ENCODE measurements at places on chromosomes 5 and 9.

- H3K27ac ChIP-seq, result no peak overlapping the region
- H3K4me3 ChIP-seq, result no peak overlapping the region
- no peaks in the 10 kb centered on the region for H3K36me3 ChIP-seq
- H3K4me1 ChIP-seq, result no peaks in the 10 kb centered on the region
- DNase-seq, result no peak
Observed at GRCh38 chr9:125511789-125512660, 195.0 kb downstream of the MAPKAP1 start.

DNA sequence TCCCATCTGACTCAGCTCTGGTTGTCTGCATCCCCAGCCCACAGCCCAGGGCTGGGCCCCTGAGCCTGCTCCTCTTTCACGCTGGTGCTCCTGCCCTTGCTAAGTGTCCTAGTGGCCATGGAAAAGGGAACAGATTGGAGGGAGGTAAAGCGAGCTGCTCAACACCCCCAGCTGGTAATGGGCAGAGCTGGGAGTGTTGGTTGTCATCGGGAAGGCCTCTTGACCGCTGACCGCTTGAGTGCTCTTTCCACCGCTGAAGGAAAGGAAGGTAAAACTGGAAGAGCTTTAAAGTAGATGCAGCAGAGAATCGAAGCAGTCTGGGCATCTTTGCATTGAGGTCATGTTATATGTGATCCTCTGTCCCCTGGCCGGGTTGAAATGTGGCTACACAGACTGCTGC is 60.2 kb downstream of the CRB2 start:
- no peaks in the 10 kb centered on the region for H3K27me3 ChIP-seq
- no peaks in the 10 kb centered on the region for H3K36me3 ChIP-seq
- H3K4me1 ChIP-seq, result no peaks in the 10 kb centered on the region
- H3K27ac ChIP-seq, result no peak overlapping the region
- DNase-seq, result no peak
- H3K4me3 ChIP-seq, result no peak overlapping the region

DNA sequence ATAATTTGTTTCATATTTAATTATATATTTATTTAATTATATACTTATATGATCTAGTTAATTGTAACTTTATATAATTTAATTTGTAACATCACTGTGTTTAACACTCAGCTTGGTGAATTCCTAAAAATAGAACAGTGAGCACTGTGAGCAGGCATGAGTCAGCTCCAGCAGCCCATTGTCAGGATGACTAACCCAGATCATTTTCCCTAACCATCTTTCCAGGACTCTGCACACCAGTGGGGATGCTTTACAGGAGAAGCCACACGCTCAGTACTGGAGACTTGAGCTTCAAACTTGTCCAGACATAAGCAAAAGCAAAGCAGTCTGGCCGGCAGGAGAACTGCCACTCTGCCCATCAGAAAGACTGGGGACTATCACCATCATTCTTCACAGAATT is 446.2 kb upstream of the TRPC7 start:
- no peaks in the 10 kb centered on the region for H3K27me3 ChIP-seq
- H3K4me3 ChIP-seq, result no peak overlapping the region
- H3K4me1 ChIP-seq, result no peaks in the 10 kb centered on the region
- H3K36me3 ChIP-seq, result no peaks in the 10 kb centered on the region
- no peak overlapping the region for H3K27ac ChIP-seq
- no peak for DNase-seq

GRCh38 chr5:1919209-1919566 is 36.5 kb upstream of the IRX4 start:
- no peaks in the 10 kb centered on the region for H3K27me3 ChIP-seq
- H3K36me3 ChIP-seq, result no peaks in the 10 kb centered on the region
- no peak for DNase-seq
- H3K4me3 ChIP-seq, result no peak overlapping the region

DNA sequence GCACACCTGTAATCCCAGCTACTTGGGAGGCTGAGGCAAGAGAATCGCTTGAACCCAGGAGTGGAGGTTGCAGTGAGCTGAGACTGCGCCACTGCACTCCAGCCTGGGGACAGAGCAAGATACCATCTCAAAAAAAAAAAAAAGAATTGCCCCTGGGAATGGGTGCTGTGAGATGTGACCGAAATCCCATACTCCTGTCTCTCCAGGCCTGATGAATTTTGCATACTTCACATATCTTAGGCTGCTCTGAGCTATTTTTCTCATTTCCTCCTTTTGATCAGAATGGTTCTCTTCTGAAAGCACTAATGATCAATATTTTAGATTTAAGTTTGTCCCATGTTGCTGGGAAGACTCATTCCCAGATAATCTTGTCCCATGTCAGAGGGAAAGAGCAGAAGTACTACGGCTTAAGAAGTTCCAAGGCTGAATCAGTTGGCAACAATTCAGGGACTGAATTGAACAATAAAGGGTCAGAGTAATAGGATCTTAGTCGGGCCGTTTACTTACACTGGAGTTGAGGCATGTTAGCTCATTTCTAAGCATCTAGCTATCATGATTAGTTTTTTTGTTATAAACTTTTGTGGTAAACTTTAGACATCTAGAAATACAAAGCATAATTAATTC is 44.2 kb upstream of the TENT2 start:
- H3K4me1 ChIP-seq, result no peaks in the 10 kb centered on the region
- DNase-seq, result no peak
- H3K36me3 ChIP-seq, result no peaks in the 10 kb centered on the region
- no peak overlapping the region for H3K4me3 ChIP-seq

- no peak overlapping the region for H3K4me3 ChIP-seq
- no peaks in the 10 kb centered on the region for H3K36me3 ChIP-seq
- H3K4me1 ChIP-seq, result peaks cover 22% of the 10 kb centered on the region
- peaks cover 17% of the 10 kb centered on the region for H3K27me3 ChIP-seq
- H3K27ac ChIP-seq, result no peak overlapping the region
Observed at GRCh38 chr5:150660108-150660831, 781 bp upstream of the MYOZ3 start.

DNA sequence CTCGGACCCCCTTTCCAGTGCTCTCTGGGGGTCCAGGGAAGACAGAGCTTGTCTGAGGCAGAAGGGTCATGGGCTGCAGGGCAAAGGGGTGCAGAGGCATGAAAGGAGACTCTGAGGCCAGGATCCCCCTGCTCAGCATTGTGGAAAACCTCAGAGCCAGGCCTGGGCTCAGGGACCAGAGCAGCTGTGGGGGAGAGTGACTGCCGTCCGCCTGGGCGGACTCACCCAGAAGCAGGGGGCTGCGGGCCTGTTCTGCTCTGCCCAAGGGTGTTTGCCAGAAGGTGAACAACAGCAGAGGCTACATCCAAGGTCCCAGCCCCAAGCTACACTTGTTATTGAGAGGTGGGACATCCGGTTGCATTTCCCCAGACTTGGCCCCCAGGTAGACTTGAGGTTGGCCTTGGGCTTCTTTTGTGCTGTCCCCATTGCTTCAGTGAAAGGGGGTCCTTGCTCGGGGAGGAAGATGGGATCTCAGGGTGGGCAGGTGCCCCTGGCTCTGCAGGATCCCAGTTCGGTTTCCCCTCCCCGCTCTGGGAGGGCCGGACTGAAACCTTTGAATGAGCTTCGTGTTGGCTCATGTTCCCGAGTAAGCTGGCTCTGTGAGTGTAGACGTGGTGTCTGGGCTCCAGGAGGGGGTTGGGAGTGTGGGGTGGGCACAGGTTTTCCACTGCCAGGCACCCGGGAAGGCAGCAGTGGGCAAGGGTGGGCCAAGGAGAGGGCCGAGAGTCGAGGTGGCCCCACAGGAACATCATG is 92.1 kb downstream of the COL5A1 start:
- no peaks in the 10 kb centered on the region for H3K27me3 ChIP-seq
- no peak overlapping the region for H3K4me3 ChIP-seq
- no peak for DNase-seq
- no peaks in the 10 kb centered on the region for H3K4me1 ChIP-seq
- no peak overlapping the region for H3K27ac ChIP-seq

- no peak overlapping the region for H3K4me3 ChIP-seq
- no peak overlapping the region for H3K27ac ChIP-seq
- H3K4me1 ChIP-seq, result no peaks in the 10 kb centered on the region
Observed at GRCh38 chr9:108463932-108464606, 391.7 kb downstream of the ACTL7B start.

DNA sequence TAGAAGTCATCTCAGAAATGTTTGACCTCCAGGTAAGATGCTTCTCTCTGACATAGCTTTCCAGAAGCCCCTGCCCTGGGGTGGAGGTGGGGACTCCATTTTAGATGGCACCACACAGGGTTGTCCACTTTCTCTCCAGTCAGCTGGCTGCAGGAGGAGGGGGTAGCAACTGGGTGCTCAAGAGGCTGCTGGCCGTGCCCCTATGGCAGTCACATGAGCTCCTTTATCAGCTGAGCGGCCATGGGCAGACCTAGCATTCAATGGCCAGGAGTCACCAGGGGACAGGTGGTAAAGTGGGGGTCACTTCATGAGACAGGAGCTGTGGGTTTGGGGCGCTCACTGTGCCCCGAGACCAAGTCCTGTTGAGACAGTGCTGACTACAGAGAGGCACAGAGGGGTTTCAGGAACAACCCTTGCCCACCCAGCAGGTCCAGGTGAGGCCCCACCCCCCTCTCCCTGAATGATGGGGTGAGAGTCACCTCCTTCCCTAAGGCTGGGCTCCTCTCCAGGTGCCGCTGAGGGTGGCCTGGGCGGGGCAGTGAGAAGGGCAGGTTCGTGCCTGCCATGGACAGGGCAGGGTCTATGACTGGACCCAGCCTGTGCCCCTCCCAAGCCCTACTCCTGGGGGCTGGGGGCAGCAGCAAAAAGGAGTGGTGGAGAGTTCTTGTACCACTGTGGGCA is 642 bp downstream of the CSF2 start:
- no peak for DNase-seq
- no peaks in the 10 kb centered on the region for H3K4me1 ChIP-seq
- H3K27ac ChIP-seq, result no peak overlapping the region
- no peak overlapping the region for H3K4me3 ChIP-seq
- no peaks in the 10 kb centered on the region for H3K36me3 ChIP-seq
- peaks cover 12% of the 10 kb centered on the region for H3K27me3 ChIP-seq

Measured in DND-41 (cell line).